ENCODE measurements at places on chromosomes 16 and 17. TPM values are rescaled to one million over a fixed set of nuclear protein-coding genes. Genes with fewer than 3 reads are reported as not detected.

The SAMD14 gene
- 0.36 TPM for total RNA-seq

The DUXB gene
- not detected for total RNA-seq

The TMED6 gene
- 1.4 TPM for total RNA-seq

The GRAPL gene
- total RNA-seq, result 1.5 TPM

The TLCD2 gene
- 9.1 TPM for total RNA-seq

The ZNF232 gene
- 9.6 TPM for total RNA-seq

The CCDC78 gene
- 3.0 TPM for total RNA-seq

The TBC1D3E gene
- not detected for total RNA-seq

The CD300C gene
- 0.38 TPM for total RNA-seq

The TMEM114 gene
- not detected for total RNA-seq

The HOXB7 gene
- total RNA-seq, result 1.8 TPM

The RSL1D1 gene
- total RNA-seq, result 290 TPM

- no peak for DNase-seq
- H3K4me3 ChIP-seq, result no peak overlapping the region
- H3K27me3 ChIP-seq, result no peaks in the 10 kb centered on the region
- H3K36me3 ChIP-seq, result no peaks in the 10 kb centered on the region
- H3K27ac ChIP-seq, result no peak overlapping the region
Observed at GRCh38 chr17:22600644-22601298, 908.4 kb downstream of the KCNJ18 start.

DNA sequence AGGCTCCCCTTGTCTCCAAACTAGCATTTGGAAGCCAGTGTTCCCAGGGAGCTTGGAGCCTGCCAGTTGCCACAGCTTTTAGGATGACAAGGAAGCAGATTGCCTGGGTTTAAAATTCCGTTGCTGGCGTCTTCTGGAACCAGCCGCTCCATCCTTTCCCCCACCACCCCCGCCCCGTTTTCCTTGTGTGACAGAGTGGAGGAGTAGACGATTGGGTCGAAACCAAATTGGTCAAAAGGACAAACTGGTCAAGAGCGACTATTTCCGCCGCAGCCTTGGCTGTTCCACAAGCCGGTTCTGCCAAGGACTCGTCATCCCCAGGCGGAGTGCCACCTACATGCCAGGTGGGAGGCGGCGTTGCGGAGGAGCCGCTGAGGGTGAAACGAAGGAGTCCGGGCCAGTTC lies 91.1 kb downstream of the RPA1 start:
- H3K36me3 ChIP-seq, result no peaks in the 10 kb centered on the region
- H3K27me3 ChIP-seq, result no peaks in the 10 kb centered on the region
- no peak overlapping the region for H3K27ac ChIP-seq
- H3K4me3 ChIP-seq, result no peak overlapping the region
- no peaks in the 10 kb centered on the region for H3K4me1 ChIP-seq

DNA sequence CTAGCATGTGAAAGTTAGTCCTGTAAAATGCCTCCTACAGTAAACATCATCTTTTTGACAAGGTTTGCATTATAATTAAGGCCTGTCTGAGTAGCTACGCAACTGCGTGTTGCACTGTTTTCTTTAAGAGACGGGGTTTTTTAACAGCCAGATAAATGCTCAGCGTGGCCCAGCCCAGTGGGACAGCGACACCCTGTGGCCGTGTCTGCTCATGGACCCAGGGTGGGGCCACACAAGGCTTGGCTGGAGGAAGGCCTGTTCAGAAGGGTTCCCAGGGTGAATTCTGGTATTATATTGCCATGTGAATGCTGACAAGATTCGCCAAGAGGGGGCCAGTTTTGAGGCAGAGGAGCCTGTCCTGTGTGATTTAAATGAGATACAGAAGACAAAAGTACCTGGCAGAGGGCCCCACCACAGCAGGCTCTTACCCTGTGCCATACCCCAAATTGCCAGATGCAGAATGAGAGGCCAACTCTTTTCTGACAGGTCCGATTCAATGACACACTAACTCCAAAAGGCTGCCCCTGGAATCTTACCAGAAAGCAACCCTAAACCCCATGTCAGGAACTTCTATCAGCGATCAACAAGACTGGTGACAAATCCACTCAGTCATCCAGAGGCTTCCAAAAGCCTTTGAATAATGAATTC lies 65.9 kb upstream of the IRX6 start:
- H3K36me3 ChIP-seq, result no peaks in the 10 kb centered on the region
- H3K27ac ChIP-seq, result no peak overlapping the region
- H3K4me1 ChIP-seq, result no peaks in the 10 kb centered on the region

- H3K27ac ChIP-seq, result no peak overlapping the region
- no peaks in the 10 kb centered on the region for H3K36me3 ChIP-seq
- no peaks in the 10 kb centered on the region for H3K27me3 ChIP-seq
- no peak overlapping the region for H3K4me3 ChIP-seq
- no peaks in the 10 kb centered on the region for H3K4me1 ChIP-seq
Observed at GRCh38 chr17:37461668-37462067, 28.0 kb upstream of the DUSP14 start.

- peaks cover 5% of the 10 kb centered on the region for H3K4me1 ChIP-seq
- peak overlapping the region; percentile 31 for H3K27ac ChIP-seq
- no peaks in the 10 kb centered on the region for H3K36me3 ChIP-seq
- no peaks in the 10 kb centered on the region for H3K27me3 ChIP-seq
Observed at GRCh38 chr17:61410141-61411010, 10.7 kb downstream of the TBX2 start.

GRCh38 chr17:6753006-6753445 lies 2.8 kb upstream of the XAF1 start:
- H3K4me3 ChIP-seq, result no peak overlapping the region
- peak overlapping the region; percentile 95 for H3K27ac ChIP-seq
- H3K36me3 ChIP-seq, result no peaks in the 10 kb centered on the region

GRCh38 chr17:34711646-34712045 lies 132.3 kb downstream of the TMEM132E start:
- no peaks in the 10 kb centered on the region for H3K27me3 ChIP-seq
- H3K36me3 ChIP-seq, result no peaks in the 10 kb centered on the region
- H3K4me1 ChIP-seq, result no peaks in the 10 kb centered on the region
- DNase-seq, result no peak

- peak; percentile 89 for DNase-seq
- H3K4me3 ChIP-seq, result no peak within 1 kb of the TSS
- no peaks in the 10 kb centered on the region for H3K27me3 ChIP-seq
- H3K36me3 ChIP-seq, result no peaks in the 10 kb centered on the region
Observed at GRCh38 chr17:4903051-4903818, at the start of gene CHRNE. TSS of gene CHRNE (minus strand) at chr17:4903098. CDS start at chr17:4903063, 35 bp downstream.

GRCh38 chr17:21817791-21818364 lies 125.6 kb downstream of the KCNJ18 start:
- H3K4me3 ChIP-seq, result no peak overlapping the region
- H3K27ac ChIP-seq, result no peak overlapping the region
- no peaks in the 10 kb centered on the region for H3K27me3 ChIP-seq
- no peaks in the 10 kb centered on the region for H3K4me1 ChIP-seq
- DNase-seq, result no peak

- no peak for DNase-seq
- peaks cover 6% of the 10 kb centered on the region for H3K4me1 ChIP-seq
- H3K27ac ChIP-seq, result peak overlapping the region; percentile 73
- H3K27me3 ChIP-seq, result no peaks in the 10 kb centered on the region
Observed at GRCh38 chr17:75295201-75296158, 6.2 kb upstream of the SLC25A19 start.

GRCh38 chr17:79755591-79755990 lies 22.4 kb upstream of the CBX2 start:
- H3K27me3 ChIP-seq, result no peaks in the 10 kb centered on the region
- no peak for DNase-seq
- H3K36me3 ChIP-seq, result no peaks in the 10 kb centered on the region
- no peak overlapping the region for H3K4me3 ChIP-seq

- H3K4me3 ChIP-seq, result no peak overlapping the region
- DNase-seq, result no peak
- H3K4me1 ChIP-seq, result peaks cover 1% of the 10 kb centered on the region
- H3K36me3 ChIP-seq, result no peaks in the 10 kb centered on the region
- no peaks in the 10 kb centered on the region for H3K27me3 ChIP-seq
Observed at GRCh38 chr17:16068323-16068722, 68.7 kb downstream of the TTC19 start.

GRCh38 chr16:52068447-52069074 lies 478.4 kb downstream of the TOX3 start:
- H3K4me3 ChIP-seq, result no peak overlapping the region
- no peaks in the 10 kb centered on the region for H3K4me1 ChIP-seq
- H3K36me3 ChIP-seq, result no peaks in the 10 kb centered on the region
- no peak overlapping the region for H3K27ac ChIP-seq

DNA sequence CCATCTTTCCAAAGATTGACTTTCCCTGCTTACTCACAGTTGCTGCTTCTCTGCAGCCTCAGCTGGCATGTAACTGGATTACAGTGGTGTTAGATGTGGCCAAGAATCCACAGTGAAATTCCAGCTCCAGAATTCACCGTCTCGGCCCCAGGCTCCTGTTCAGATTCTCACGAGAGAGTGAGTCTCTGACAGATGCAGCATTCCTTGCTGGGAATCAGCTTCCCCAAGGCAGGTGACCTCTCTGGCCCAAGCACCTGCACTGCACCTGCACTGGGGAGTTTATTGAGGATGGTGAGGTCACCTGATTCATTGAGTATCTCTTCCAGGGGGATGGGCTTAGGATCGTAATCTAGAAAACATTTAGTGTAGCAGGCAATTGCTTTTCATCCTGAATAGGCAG lies 600.5 kb upstream of the RBFOX1 start:
- no peak overlapping the region for H3K27ac ChIP-seq
- DNase-seq, result no peak
- no peak overlapping the region for H3K4me3 ChIP-seq
- no peaks in the 10 kb centered on the region for H3K36me3 ChIP-seq

GRCh38 chr17:2468270-2468669 lies 43.4 kb downstream of the METTL16 start:
- H3K4me1 ChIP-seq, result no peaks in the 10 kb centered on the region
- H3K27ac ChIP-seq, result no peak overlapping the region
- no peaks in the 10 kb centered on the region for H3K27me3 ChIP-seq
- H3K36me3 ChIP-seq, result no peaks in the 10 kb centered on the region
- H3K4me3 ChIP-seq, result no peak overlapping the region

GRCh38 chr16:11064202-11064540 lies 119.8 kb downstream of the CLEC16A start:
- DNase-seq, result peak; percentile 3
- H3K4me1 ChIP-seq, result no peaks in the 10 kb centered on the region
- no peak overlapping the region for H3K27ac ChIP-seq
- H3K27me3 ChIP-seq, result no peaks in the 10 kb centered on the region

- no peaks in the 10 kb centered on the region for H3K27me3 ChIP-seq
- DNase-seq, result no peak
- H3K4me3 ChIP-seq, result peak overlapping the region; percentile 61
- H3K4me1 ChIP-seq, result peaks cover 9% of the 10 kb centered on the region
Observed at GRCh38 chr17:61412860-61413660, 13.4 kb downstream of the TBX2 start.

- no peaks in the 10 kb centered on the region for H3K36me3 ChIP-seq
- H3K4me3 ChIP-seq, result no peak overlapping the region
- no peak overlapping the region for H3K27ac ChIP-seq
- H3K27me3 ChIP-seq, result no peaks in the 10 kb centered on the region
- no peaks in the 10 kb centered on the region for H3K4me1 ChIP-seq
Observed at GRCh38 chr17:55452139-55452790, 30.6 kb upstream of the MMD start.

DNA sequence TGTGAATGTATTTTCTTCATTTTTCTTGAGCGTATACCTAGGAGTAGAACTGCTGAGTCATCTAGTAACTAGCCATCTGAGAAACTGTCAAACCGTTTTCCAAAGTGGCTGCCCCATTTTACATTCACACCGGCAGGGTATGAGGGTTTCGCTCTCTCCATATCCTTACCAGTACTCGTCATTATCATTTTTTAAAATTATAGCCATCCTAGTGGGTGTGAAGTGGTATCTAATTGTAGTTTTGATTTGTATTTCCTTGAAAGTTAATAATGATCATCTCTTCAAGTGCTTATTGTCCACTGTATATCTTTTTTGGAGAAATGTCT lies 6.0 kb downstream of the RNF157 start:
- no peak for DNase-seq
- H3K27ac ChIP-seq, result no peak overlapping the region
- H3K4me3 ChIP-seq, result no peak overlapping the region

DNA sequence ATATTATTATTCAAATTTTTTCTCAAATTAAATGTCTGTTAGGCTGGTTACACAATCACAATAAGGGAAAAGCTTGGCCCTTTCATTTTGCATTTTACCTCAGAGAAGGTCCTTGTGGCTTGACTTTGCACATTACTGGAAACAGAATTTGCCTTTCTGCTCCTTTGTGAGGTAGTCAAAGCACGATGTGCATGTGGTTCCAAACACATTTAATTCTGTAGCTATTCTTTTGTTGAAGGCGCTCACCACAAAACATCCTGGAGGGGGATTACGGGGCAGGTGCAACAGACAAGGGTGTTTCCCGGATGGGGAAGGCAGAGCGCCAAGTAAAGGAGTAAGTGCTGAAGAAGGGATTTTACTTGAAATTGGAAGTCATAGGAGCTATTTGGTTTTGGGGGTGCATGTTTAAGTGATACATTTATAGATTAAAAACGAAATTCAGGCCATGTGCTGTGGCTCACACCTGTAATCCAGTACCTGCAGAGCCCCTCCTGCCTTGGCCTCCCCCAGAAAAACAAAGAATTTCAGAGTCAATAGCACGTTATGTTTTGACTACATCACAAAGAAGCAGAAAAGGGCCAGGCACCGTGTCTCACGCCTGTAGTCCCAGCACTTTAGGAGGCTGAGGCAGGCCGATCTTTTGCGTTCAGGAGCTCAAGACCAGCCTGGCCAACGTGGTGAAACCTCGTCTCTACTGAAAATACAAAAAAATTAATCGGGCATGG lies 31.2 kb upstream of the TENT4B start:
- H3K36me3 ChIP-seq, result no peaks in the 10 kb centered on the region
- no peak for DNase-seq
- no peak overlapping the region for H3K27ac ChIP-seq
- no peaks in the 10 kb centered on the region for H3K27me3 ChIP-seq
- H3K4me3 ChIP-seq, result no peak overlapping the region

DNA sequence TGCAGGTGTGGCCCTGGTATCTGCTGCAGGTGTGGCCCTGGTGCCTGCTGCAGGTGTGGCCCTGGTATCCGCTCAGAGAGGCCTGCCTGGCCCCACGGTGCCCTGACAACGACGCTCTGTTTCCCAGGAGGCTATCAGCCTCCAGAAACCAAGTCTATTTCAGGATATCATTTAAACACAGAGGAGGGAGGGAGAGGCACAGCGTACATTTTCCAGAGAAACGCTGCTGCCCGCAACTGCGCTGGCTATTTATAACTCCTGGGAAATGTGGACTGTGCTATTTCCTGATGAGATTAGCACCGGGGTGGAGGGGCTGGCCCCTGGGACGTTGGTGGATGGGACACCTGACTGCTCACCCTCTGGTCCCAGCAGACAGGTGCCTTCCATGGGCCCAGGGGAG lies 22.5 kb downstream of the TIMM22 start:
- H3K4me3 ChIP-seq, result no peak overlapping the region
- no peaks in the 10 kb centered on the region for H3K4me1 ChIP-seq
- H3K27me3 ChIP-seq, result no peaks in the 10 kb centered on the region
- no peak for DNase-seq
- H3K36me3 ChIP-seq, result no peaks in the 10 kb centered on the region
- peak overlapping the region; percentile 30 for H3K27ac ChIP-seq

GRCh38 chr17:83124871-83125514 lies 45.6 kb downstream of the METRNL start:
- H3K4me3 ChIP-seq, result no peak overlapping the region
- no peaks in the 10 kb centered on the region for H3K27me3 ChIP-seq
- H3K4me1 ChIP-seq, result peaks cover 2% of the 10 kb centered on the region
- H3K27ac ChIP-seq, result no peak overlapping the region

All from ovary (tissue), 10 donors.